Spleen (tissue), 13 donors: ENCODE measurements at places on chromosomes 13 and 19. TPM values are rescaled to one million over a fixed set of nuclear protein-coding genes. Genes with fewer than 3 reads are reported as not detected.

DNA sequence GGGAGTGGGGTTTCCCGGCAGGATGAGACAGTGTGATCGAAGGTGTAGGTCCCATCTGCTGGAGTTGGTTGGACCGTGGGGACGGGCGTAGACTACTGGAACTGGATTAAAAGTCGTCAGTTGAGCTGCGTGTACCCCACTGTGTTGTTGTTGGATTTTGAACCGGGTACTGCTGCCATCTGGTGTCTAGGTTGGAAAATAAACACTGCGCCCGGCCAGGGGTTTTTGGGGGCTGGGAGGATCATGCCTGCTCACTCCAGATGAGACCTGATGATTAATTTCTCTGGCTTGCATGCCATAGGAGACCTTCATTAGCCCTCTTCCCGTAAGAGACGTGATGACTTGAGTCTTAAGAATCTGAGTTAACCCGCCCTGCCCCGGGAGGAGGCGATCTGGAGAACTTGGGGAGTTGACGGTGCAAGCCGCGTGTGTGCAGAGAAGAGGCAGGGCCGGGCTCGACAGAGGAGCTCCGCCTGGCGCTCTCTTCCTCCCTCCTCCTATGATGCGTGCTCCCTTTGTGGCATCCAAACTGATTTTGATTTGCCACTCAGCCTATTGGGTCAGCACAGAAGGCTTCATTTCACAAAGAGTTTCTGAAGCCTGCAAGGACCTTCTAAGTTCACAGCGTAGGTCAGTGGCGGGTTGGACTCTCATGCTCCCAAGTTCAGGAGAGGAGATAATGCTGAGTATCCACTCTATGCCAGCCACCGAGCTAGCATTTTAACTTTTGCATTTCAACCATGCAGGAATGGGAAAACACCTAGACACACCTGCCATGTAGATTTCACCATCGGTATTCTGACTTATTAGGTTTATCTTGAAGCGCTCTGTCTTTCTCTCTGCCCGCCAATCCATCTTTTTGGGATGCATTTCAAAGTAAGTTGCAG is 2.7 kb downstream of the UHRF1 start:
- peak; percentile 83 for DNase-seq

GRCh38 chr13:106295971-106296370 is 239.5 kb downstream of the EFNB2 start:
- no peak for DNase-seq

DNA sequence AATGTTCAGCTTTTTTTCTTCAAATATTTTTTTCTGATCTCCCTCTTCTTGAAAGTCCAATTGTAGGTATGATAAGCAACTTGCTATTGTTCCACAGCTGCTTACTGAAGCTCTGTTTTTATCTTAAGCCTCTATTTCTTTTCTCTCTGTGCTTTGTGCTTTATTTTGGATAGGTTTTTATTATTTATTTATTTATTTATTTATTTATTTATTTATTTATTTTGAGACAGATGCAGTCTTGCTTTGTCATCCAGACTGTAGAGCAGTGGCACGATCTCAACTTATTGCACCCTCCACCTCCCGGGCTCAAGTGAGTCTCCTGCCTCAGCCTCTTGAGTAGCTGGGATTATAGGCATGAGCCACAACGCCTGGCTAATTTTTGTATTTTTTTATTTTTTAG is 199.4 kb downstream of the KLF12 start:
- no peak for DNase-seq

- peak; percentile 92 for DNase-seq
Observed at GRCh38 chr13:27425918-27426630, 1.7 kb downstream of the GTF3A start.

DNA sequence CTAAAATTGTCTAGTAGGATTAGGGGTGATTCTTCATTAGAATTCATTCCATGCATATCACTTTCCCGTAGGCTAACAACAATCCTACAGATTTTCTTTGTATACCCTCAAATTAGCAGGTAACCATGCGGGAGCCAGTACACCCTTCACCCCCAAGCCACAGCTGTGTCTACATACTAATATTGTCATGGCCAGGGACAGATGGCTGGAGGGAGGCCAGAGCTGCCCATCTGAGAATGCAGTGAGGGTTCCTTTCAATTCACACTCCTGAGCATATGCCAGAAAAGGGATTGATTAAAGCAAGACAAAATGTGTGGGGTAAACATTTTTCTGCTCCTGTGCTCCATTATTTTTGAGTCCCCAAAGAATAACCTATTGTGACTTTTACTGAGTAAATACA is 68.9 kb downstream of the FREM2 start:
- DNase-seq, result no peak

The HSH2D gene
- total RNA-seq, result 39.6 TPM

The PROZ gene
- not detected for total RNA-seq

The OR10H4 gene
- not detected for total RNA-seq

The RNF113B gene
- total RNA-seq, result not detected

The SOX21 gene
- not detected for total RNA-seq

The IZUMO4 gene
- total RNA-seq, result 2.0 TPM

The OR7D2 gene
- not detected for total RNA-seq

The ZNF77 gene
- total RNA-seq, result 4.4 TPM

The PLPP2 gene
- total RNA-seq, result 27.7 TPM
